GM12878 (cell line): ENCODE measurements at places on chromosomes 11 and 22. TPM values are rescaled to one million over a fixed set of nuclear protein-coding genes. Genes with fewer than 3 reads are reported as not detected.

- no peak for DNase-seq
- H3K4me3 ChIP-seq = peak overlapping the region; percentile 56
- H3K4me1 ChIP-seq = peaks cover 11% of the 10 kb centered on the region
- no peak overlapping the region for H3K27ac ChIP-seq
These were observed 12.3 kb downstream of the STARD10 start for GRCh38 chr11:72781313-72782080.

DNA sequence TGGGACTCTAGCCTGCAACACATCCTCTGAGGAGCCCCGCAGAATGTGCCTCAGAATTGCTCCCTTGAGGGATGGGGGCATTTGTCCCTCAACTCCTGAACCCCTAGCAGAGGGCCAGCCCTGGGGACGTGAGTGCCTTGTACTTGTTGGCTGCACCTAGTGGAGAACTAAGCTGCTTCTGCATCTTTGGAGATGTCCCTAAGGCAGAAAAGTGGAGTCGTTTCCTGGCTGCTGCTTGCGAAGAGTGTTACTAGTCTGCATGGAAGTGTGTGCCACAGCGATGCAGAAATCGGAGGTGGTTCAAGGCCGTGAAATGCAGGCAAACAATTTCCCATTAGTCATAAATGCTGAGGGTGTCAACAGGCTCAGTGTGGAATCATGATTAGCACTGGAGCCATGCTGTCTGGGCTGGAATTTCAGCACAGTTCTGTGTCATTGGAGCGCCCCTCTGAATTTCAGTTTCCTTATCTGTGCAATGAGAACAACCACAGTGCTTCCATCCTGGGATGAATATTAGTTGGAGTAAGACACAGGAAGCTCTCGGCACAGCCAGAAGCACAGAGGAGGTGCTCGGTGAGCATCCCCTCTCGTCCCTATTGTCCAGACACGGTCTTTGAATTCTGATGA, 56.5 kb downstream of the MIAT start:
- no peaks in the 10 kb centered on the region for H3K27me3 ChIP-seq
- no peak overlapping the region for H3K4me3 ChIP-seq
- no peak for DNase-seq
- peaks cover 36% of the 10 kb centered on the region for H3K4me1 ChIP-seq
- no peak overlapping the region for H3K27ac ChIP-seq

DNA sequence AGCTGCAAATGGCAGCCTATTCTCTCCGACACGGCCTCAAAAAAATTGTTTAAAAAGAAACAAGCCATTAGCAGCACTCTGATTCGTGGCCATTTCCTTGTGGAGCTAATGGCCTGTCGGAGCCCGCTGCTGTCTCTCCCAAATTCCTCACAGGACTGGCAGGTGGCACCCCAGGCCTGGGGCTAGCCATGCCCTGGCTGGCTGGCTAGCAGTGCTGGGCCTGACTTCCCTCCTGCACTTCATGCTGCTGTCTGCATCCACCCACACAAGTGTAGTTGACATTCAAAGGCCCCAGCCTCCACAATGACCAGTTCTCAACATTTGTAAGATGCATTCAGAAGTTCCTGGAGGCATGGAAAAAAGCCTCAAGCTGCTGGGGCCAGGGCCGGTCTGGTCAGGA, 61.5 kb downstream of the SMCO4 start:
- no peaks in the 10 kb centered on the region for H3K4me1 ChIP-seq
- no peak for DNase-seq
- peaks cover 17% of the 10 kb centered on the region for H3K36me3 ChIP-seq
- H3K4me3 ChIP-seq = no peak overlapping the region
- H3K27ac ChIP-seq = no peak overlapping the region

Gene P2RY2
- 0.19 and 0.23 TPM in 2 replicates for total RNA-seq

DNA sequence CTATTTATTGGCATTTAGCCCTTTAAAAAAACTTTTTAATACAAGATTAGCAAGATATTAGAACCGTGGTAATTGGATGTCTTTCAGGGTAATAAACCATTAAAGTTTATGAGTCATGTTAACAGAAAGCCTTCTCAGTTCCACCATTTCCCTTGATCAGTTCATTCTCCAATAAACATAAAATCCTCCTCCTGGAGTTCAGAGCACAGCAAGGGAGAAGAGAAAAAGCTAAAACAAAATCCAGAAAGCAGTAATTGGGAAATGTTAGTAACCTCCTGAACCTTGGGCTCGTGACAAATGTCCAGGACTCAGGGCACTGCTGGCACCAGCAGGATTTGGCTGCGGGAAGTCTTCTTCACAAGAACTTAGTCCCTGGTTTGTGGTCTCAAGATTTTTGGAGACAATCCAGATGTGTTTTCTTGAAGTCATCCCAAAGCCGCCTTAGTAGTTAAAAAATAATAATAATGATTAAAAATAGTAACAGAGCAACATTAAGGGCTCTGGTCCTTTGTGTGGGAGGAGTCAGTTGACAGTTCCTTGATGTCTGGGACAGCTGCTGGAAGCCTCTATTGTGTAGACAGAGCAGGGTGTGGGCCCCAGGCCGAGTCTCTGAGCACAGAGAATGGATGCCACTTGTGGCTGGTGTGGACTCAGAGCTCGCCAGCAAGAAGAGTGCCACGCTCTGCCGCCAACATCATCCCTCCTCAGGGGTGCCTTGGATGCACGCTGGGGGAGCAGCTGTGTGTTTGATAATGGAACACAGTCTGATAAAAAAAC, 43.4 kb upstream of the PITPNB start:
- DNase-seq = no peak
- H3K27me3 ChIP-seq = peaks cover 1% of the 10 kb centered on the region; the same call in 1 of the 2 replicates
- H3K4me3 ChIP-seq = no peak overlapping the region

- no peak for DNase-seq
- no peak overlapping the region for H3K4me3 ChIP-seq
- no peak overlapping the region for H3K27ac ChIP-seq
- no peaks in the 10 kb centered on the region for H3K27me3 ChIP-seq
- no peaks in the 10 kb centered on the region for H3K4me1 ChIP-seq
- no peaks in the 10 kb centered on the region for H3K36me3 ChIP-seq
These were observed 15.5 kb upstream of the TSPAN18 start for GRCh38 chr11:44711113-44711786.

DNA sequence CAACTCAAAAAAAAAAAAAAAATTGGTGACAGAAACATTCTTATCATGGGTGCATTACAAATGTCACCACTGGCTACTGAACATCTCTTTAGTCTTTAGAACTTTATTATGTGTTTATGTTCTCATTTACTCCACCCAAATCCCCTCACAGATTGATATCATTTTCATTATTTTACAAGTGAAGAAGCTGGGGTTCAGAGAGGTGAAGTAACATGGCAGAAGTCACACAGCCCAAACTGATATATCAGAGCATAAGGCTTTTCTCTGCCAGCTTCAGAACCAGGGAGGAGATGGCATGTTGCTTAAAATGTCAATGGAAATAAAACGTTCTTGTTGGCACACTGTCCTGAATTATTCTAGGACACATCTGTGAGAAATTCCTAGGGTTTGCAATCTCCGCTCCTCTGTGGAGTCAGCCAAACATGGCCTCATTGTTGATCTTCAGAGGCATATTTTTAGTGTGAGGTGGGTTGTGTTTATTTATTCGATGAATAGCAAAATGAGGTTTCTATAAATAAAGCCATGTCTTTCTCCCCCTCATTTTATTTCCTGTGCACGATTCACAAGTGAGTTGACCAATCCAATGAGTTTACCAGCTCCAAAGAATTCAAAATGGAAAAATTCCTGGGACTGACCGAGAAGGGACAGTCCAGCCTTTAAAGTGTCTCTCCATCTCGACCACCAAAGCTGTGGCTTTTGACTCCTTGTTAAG, 72.9 kb upstream of the ANO1 start:
- no peak overlapping the region for H3K4me3 ChIP-seq
- H3K36me3 ChIP-seq = no peaks in the 10 kb centered on the region
- no peaks in the 10 kb centered on the region for H3K4me1 ChIP-seq
- H3K27me3 ChIP-seq = no peaks in the 10 kb centered on the region
- no peak overlapping the region for H3K27ac ChIP-seq

DNA sequence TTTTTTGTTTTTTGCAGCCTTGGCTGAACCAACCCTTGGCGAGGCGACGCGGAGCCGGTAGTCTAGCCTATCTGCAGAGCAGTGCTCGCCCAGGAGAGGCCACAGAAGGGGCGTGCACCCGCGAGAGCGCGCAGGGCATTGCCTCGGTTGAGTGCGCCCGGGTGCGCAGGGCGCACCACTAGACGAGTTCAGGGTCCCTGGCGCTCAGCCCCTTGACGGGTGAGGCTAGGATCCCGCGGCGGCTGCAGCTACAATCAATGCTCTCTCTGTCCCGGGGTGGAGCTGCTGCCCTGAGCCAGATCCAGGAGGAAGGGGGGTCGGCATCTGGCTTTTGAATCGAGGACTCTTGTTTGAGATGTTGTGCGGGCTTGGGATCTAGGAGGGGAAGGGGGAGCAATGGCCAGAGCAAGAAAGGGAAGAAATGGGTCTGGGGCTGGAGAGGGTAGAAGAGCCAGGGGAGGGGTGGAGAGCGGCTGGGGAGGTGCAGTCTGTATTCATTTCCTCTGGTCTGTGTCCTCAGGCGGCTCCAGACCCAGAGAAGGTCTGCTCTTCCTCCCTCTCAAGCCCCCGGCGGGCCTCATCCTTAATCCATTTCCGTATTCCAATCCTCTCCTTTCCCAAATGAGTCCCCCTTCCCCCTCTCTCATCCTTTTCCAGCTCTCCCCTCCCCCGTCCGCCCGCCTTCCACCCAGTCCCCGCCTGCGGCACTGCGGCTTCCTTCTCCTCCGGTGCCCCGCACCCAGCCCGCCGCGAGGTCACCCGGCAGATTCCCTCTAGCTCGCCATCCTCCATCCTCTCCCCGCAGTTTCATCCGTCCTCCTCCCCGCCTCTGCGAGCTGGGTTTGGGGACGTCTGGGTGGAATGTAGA, 797 bp downstream of the THY1 start:
- H3K4me1 ChIP-seq = peaks cover 8% of the 10 kb centered on the region
- no peaks in the 10 kb centered on the region; the same call in none of the 2 replicates for H3K27me3 ChIP-seq
- H3K36me3 ChIP-seq = no peaks in the 10 kb centered on the region

GRCh38 chr11:6927030-6927617, 898 bp downstream of the ZNF215 start:
- no peaks in the 10 kb centered on the region; the same call in 1 of the 2 replicates for H3K27me3 ChIP-seq
- H3K27ac ChIP-seq = peak overlapping the region; percentile 0; the same call in 1 of the 2 replicates
- DNase-seq = peak; percentile 7
- H3K4me1 ChIP-seq = 0 out of 2 replicates have a peak, but pooled peaks cover 6% of the 10 kb centered on the region
- H3K4me3 ChIP-seq = peak overlapping the region; percentile 65
- H3K36me3 ChIP-seq = no peaks in the 10 kb centered on the region

Gene OR52A5
- total RNA-seq = not detected in 2 replicates

Gene MRGPRF
- total RNA-seq = not detected in 2 replicates

Gene MMP10
- total RNA-seq = not detected in 2 replicates

DNA sequence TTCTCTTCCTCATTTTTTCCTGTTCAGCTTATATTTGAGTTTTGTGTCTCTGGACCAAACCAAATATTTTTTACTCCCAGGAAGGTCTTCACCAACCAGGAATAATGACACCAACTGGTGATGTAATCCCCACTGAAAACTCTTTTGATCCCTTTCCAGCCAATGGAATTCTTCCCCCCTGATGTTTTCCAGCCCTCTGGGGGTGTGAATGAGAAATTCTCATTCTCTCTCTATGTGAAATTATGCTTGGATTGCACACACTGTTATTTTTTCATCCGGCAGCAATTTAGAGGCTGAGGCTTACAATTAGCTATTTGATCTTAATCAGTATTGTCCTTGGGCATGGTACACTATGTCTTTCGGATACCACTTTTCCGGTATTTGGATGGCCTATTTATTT, 39.5 kb upstream of the SLC1A2 start:
- no peak overlapping the region for H3K4me3 ChIP-seq
- no peaks in the 10 kb centered on the region for H3K36me3 ChIP-seq
- H3K4me1 ChIP-seq = no peaks in the 10 kb centered on the region
- DNase-seq = no peak

DNA sequence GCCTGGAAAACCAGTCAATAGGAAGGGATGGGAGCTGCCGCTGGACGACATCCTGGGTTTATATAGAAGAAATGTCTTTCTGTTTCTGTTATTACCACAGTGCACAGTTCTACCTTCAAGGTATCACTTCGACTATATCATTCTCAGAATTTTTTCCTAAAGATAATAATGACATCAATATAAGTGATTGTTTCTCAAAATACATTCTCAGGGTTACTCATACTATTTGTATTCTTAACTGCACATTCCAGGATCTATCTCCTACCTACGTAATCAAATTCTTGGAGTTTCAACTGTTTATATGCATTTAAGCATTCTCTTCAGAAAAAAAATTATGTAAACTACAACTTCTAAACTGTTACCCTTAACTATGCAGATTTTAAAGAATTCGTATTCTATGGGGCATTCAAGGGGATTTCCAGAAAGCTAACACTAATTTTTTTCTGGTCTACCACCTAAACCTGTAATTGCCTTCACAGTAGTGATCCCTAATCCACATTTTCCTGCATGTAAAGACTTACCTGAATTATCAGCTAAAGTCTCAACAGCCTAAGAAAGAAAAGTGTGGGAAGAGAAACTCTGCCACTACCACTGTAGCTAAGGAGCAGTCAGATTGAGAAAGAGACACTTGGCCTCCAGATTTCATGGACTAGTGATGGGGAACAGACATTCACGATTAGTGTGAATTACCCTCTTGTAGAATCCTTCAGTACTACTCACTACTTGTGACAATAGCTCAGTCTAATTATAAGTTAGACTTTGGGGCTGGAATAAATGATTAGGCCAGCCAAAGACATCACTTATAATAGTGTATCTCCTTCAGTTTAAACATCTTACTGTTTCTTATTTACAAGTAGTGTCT, at the start of gene OR51B5:
Gene OR51B5, minus strand, starts transcription at position 51 of the 862 bp plus-strand sequence. Its CDS starts 0 bp downstream, at position 51.
- no peak within 1 kb of the TSS for H3K4me3 ChIP-seq
- no peaks in the 10 kb centered on the region for H3K36me3 ChIP-seq
- no peaks in the 10 kb centered on the region for H3K27me3 ChIP-seq
- no peak within 1 kb of the TSS for H3K27ac ChIP-seq
- H3K4me1 ChIP-seq = no peaks in the 10 kb centered on the region

- peak; percentile 71 for DNase-seq
- H3K4me1 ChIP-seq = peaks cover 27% of the 10 kb centered on the region
- H3K36me3 ChIP-seq = peaks cover 11% of the 10 kb centered on the region; the same call in 1 of the 2 replicates
- no peak overlapping the region for H3K4me3 ChIP-seq
- no peaks in the 10 kb centered on the region for H3K27me3 ChIP-seq
These were observed 30.2 kb downstream of the UQCR10 start for GRCh38 chr22:29797351-29797750.

- H3K27ac ChIP-seq = no peak overlapping the region
- DNase-seq = no peak
- H3K36me3 ChIP-seq = no peaks in the 10 kb centered on the region
- no peaks in the 10 kb centered on the region for H3K4me1 ChIP-seq
- no peaks in the 10 kb centered on the region for H3K27me3 ChIP-seq
- H3K4me3 ChIP-seq = no peak overlapping the region
These were observed 20.2 kb upstream of the PATL1 start for GRCh38 chr11:59689015-59689414.

Gene GLYATL1
- not detected in 2 replicates for total RNA-seq
